Spinal cord (tissue), 10 donors: ENCODE measurements at places on chromosomes 13 and 19. TPM values are rescaled to one million over a fixed set of nuclear protein-coding genes. Genes with fewer than 3 reads are reported as not detected.

- no peak overlapping the region for H3K27ac ChIP-seq
- DNase-seq = no peak
- H3K27me3 ChIP-seq = peaks cover 79% of the 10 kb centered on the region
- H3K4me1 ChIP-seq = peaks cover 36% of the 10 kb centered on the region
- H3K4me3 ChIP-seq = no peak overlapping the region
- peaks cover 3% of the 10 kb centered on the region for H3K36me3 ChIP-seq
Observed at GRCh38 chr13:112067871-112068539, 1.1 kb downstream of the SOX1 start.

GRCh38 chr19:33343859-33344572 is 29.5 kb upstream of the CEBPG start:
- peak; percentile 28 for DNase-seq
- H3K27me3 ChIP-seq = peaks cover 5% of the 10 kb centered on the region
- no peaks in the 10 kb centered on the region for H3K36me3 ChIP-seq
- H3K4me3 ChIP-seq = no peak overlapping the region
- H3K27ac ChIP-seq = no peak overlapping the region

GRCh38 chr13:74217811-74218210 is 83.6 kb upstream of the KLF12 start:
- no peaks in the 10 kb centered on the region for H3K36me3 ChIP-seq
- no peaks in the 10 kb centered on the region for H3K4me1 ChIP-seq
- no peak overlapping the region for H3K27ac ChIP-seq
- no peak for DNase-seq

- peaks cover 19% of the 10 kb centered on the region for H3K4me1 ChIP-seq
- H3K27me3 ChIP-seq = peaks cover 6% of the 10 kb centered on the region
- H3K4me3 ChIP-seq = no peak overlapping the region
- DNase-seq = no peak
- H3K36me3 ChIP-seq = no peaks in the 10 kb centered on the region
Observed at GRCh38 chr13:50999641-51000040, 90.0 kb downstream of the RNASEH2B start.

GRCh38 chr19:42048992-42049391 is 21.0 kb downstream of the GRIK5 start:
- H3K36me3 ChIP-seq = peaks cover 70% of the 10 kb centered on the region
- H3K27me3 ChIP-seq = no peaks in the 10 kb centered on the region
- no peak overlapping the region for H3K4me3 ChIP-seq
- no peak for DNase-seq
- H3K27ac ChIP-seq = no peak overlapping the region
- no peaks in the 10 kb centered on the region for H3K4me1 ChIP-seq

- DNase-seq = no peak
- no peak overlapping the region for H3K27ac ChIP-seq
- no peak overlapping the region for H3K4me3 ChIP-seq
- no peaks in the 10 kb centered on the region for H3K27me3 ChIP-seq
Observed at GRCh38 chr13:99624936-99625540, 123.8 kb downstream of the TM9SF2 start.

DNA sequence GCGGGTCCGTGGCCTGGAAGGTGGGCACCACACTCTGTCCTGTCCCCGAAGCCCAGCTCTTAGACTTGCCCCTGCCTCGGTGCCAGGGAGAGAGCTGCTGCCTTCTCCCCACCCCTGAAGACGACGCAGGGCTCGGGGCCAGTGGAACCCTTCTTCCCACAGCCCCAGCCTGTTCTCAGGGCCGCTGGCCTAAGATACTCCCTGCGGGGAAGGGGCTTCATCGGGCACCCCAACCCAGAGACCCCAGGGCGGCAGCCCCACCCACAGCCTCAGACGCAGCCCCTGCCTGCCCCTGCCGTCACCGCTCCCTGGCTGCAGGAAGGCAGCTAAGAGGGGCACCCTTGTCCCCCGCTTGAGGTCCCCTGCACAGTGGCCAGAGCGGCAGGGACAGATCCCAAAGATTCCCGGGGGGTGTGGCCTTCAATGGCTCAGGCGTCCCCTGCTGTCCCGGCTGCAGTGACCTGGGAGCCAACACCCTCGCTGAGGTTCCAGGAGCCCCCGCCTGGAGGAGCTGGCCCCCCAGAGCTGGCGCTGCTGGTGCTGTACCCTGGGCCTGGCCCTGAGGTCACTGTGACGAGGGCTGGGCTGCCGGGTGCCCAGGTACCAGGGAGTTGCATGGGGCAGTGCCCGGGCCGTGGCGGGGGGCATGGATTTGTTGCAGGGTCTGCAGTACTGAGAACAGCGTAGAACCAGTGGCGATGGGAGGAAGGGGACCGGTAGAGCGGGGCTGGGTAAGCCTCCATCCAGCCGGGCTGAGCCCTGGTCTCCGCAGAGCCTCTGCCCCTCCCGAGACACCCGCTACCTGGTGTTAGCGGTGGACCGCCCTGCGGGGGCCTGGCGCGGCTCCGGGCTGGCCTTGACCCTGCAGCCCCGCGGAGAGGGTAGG is 1.0 kb downstream of the AMH start:
- H3K36me3 ChIP-seq = peaks cover 51% of the 10 kb centered on the region
- H3K4me1 ChIP-seq = peaks cover 37% of the 10 kb centered on the region
- no peak overlapping the region for H3K4me3 ChIP-seq
- no peak overlapping the region for H3K27ac ChIP-seq
- H3K27me3 ChIP-seq = peaks cover 51% of the 10 kb centered on the region
- no peak for DNase-seq

- no peaks in the 10 kb centered on the region for H3K36me3 ChIP-seq
- no peaks in the 10 kb centered on the region for H3K4me1 ChIP-seq
- no peak overlapping the region for H3K4me3 ChIP-seq
- H3K27ac ChIP-seq = no peak overlapping the region
- no peak for DNase-seq
Observed at GRCh38 chr13:99260216-99260615, 2.0 kb upstream of the GPR18 start.

- DNase-seq = no peak
- H3K27ac ChIP-seq = no peak overlapping the region
- H3K4me3 ChIP-seq = no peak overlapping the region
- H3K4me1 ChIP-seq = no peaks in the 10 kb centered on the region
- H3K36me3 ChIP-seq = no peaks in the 10 kb centered on the region
Observed at GRCh38 chr13:34555988-34556387, 386.1 kb upstream of the NBEA start.

GRCh38 chr13:28392896-28393505 is 101.9 kb downstream of the FLT1 start:
- H3K27me3 ChIP-seq = no peaks in the 10 kb centered on the region
- no peaks in the 10 kb centered on the region for H3K36me3 ChIP-seq
- H3K4me1 ChIP-seq = no peaks in the 10 kb centered on the region
- H3K4me3 ChIP-seq = no peak overlapping the region
- no peak for DNase-seq
- no peak overlapping the region for H3K27ac ChIP-seq

DNA sequence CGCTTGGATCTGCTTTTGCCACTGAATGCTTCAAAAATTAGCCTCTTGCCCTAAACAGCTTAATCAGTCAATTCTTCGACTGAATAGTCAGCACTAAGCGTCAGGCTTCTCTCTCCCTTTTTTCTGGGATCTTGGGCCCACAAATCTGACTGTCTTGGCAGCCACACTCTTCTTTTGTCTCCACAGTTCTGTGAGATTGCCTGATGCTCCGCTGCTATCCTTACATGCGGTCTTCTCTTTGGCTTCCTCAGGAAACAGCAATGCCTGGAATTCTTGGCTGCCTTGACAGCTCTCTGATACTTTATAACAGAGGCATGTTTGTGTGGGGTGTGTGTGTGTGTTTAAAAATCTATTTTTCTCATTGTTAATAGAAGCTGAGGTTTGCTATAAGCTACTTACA is 32.6 kb downstream of the ERCC5 start:
- H3K36me3 ChIP-seq = peaks cover 3% of the 10 kb centered on the region
- H3K4me3 ChIP-seq = no peak overlapping the region
- H3K27me3 ChIP-seq = no peaks in the 10 kb centered on the region
- H3K4me1 ChIP-seq = no peaks in the 10 kb centered on the region
- H3K27ac ChIP-seq = no peak overlapping the region

- H3K36me3 ChIP-seq = no peaks in the 10 kb centered on the region
- no peaks in the 10 kb centered on the region for H3K27me3 ChIP-seq
- no peaks in the 10 kb centered on the region for H3K4me1 ChIP-seq
- H3K27ac ChIP-seq = no peak overlapping the region
- no peak for DNase-seq
- H3K4me3 ChIP-seq = no peak overlapping the region
Observed at GRCh38 chr13:76643596-76643995, 242.6 kb downstream of the KCTD12 start.

GRCh38 chr13:56528040-56528790 is 612.5 kb upstream of the PRR20A start:
- no peaks in the 10 kb centered on the region for H3K36me3 ChIP-seq
- DNase-seq = no peak
- no peak overlapping the region for H3K4me3 ChIP-seq
- no peak overlapping the region for H3K27ac ChIP-seq
- H3K4me1 ChIP-seq = no peaks in the 10 kb centered on the region
- H3K27me3 ChIP-seq = no peaks in the 10 kb centered on the region

- H3K27ac ChIP-seq = no peak overlapping the region
- no peak for DNase-seq
- no peaks in the 10 kb centered on the region for H3K27me3 ChIP-seq
- peaks cover 22% of the 10 kb centered on the region for H3K4me1 ChIP-seq
- no peak overlapping the region for H3K4me3 ChIP-seq
Observed at GRCh38 chr19:29685326-29685725, 20.1 kb downstream of the PLEKHF1 start.

DNA sequence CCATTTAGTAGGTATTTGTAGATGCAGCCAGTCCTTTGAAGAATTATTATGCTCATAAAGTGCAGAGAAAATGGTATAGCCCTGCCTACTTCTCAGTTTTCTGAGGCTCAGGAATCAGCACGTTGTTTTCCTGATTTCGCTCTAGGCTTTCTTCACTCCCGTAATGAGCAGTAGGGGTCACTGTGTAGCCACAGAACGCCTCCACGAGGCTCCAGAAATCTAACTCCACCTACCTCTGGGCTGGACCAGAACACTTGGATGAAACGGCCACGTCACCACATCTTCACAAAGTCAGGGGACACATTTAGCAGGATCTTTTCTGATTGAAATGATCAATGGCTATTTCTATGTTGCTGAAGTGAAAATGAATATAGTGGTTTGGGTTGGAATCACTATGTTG is 49.8 kb upstream of the GTF3A start:
- H3K27ac ChIP-seq = no peak overlapping the region
- no peak overlapping the region for H3K4me3 ChIP-seq
- peaks cover 7% of the 10 kb centered on the region for H3K4me1 ChIP-seq
- H3K27me3 ChIP-seq = peaks cover 13% of the 10 kb centered on the region
- no peak for DNase-seq
- H3K36me3 ChIP-seq = no peaks in the 10 kb centered on the region

DNA sequence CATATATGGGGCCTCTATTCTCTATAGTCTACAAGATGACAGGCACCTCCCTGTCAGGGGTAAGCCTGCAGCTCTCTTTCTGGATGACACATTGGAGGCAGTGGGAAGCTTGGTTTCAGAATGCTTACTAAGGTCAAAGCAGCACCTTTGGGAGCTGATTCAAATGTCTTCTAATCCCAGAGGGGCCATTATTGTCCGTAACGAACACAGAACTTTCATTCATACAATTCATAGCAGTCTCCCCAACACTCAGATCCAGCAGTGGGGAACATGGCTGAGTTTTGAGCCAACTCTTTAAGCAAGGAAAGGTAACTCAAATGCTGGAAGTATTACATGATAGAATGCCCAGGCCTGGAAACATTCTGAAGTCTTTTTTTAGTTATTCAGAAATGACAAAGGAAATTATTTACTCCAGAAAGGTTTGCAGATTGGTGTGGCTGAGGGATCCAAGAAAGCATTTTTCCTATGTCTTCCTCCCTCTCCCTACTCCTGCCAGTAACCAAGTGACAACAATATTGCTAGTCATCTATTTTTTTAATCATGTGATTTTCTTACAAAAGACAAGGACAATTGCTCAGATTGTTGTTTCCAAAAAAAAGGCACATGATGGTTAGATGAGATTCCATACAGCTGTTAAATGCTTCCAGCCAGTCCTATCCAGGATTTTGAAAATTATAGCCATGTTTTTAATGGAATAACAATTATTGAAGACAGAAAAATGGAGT is 118.7 kb downstream of the FOXO1 start:
- no peak overlapping the region for H3K4me3 ChIP-seq
- no peaks in the 10 kb centered on the region for H3K4me1 ChIP-seq
- DNase-seq = no peak
- peak overlapping the region; percentile 62 for H3K27ac ChIP-seq

DNA sequence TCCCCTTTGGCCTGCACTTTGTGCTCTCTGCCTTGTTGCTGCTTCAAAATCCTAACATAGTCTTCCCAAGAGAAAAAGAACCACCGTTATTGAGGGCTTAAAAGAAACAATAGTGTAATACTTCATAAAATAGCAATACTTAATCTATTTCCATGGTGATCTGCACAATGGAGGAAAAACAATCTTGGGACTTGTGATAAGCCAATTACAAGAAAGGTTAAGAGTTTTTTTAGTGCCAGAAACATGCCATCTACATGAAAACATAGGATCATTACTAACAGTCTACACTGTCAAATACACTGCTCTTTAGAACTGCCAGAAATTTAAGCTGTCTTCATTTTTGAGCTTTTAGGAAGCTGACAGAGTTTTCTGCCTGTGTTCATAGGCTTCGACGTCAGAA is 54.1 kb upstream of the MAB21L1 start:
- peaks cover 11% of the 10 kb centered on the region for H3K36me3 ChIP-seq
- no peak overlapping the region for H3K4me3 ChIP-seq
- peaks cover 5% of the 10 kb centered on the region for H3K4me1 ChIP-seq
- H3K27me3 ChIP-seq = no peaks in the 10 kb centered on the region
- no peak for DNase-seq

DNA sequence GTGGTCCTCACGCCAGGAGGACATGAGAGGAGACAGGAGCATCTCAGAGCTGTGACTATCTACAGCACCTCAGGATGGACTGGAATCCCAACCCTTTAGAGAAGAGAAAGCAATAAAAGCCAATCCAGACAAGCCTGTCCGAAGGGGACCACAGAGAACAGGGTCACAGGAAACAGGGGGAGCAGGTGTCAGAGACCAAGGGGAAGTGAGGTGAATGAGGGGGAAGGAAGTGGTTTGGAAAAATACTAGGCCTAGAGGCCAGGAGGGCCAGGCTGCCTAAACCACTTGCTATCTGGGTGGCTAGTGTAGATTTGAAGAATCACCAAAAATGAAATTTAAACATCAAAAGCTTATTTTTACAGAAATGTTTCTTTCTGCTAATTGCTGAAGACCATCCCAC is 16.2 kb downstream of the TMTC4 start:
- DNase-seq = no peak
- no peak overlapping the region for H3K4me3 ChIP-seq
- no peaks in the 10 kb centered on the region for H3K27me3 ChIP-seq

GRCh38 chr19:20664901-20665781 is 3.8 kb upstream of the ZNF626 start:
- H3K4me1 ChIP-seq = peaks cover 16% of the 10 kb centered on the region
- H3K27ac ChIP-seq = no peak overlapping the region

Gene COX7A1
- total RNA-seq = 5.8 TPM

Gene KIR2DL3
- total RNA-seq = not detected

Gene OR4F17
- total RNA-seq = not detected

Gene HPN
- total RNA-seq = 0.20 TPM

Gene N4BP2L1
- 23.4 TPM for total RNA-seq

Gene LYL1
- total RNA-seq = 8.8 TPM

Gene TEX26
- total RNA-seq = 2.1 TPM

Gene KLK12
- total RNA-seq = not detected

Gene INAFM1
- total RNA-seq = 1.6 TPM
